ENCODE measurements at places on chromosomes 4 and X.

GRCh38 chrX:118577041-118577440 is 81.4 kb downstream of the DOCK11 start:
- H3K27me3 ChIP-seq = no peaks in the 10 kb centered on the region
- H3K4me3 ChIP-seq = no peak overlapping the region
- H3K36me3 ChIP-seq = no peaks in the 10 kb centered on the region
- H3K27ac ChIP-seq = no peak overlapping the region
- H3K4me1 ChIP-seq = no peaks in the 10 kb centered on the region

- H3K36me3 ChIP-seq = peaks cover 6% of the 10 kb centered on the region
- peaks cover 48% of the 10 kb centered on the region for H3K4me1 ChIP-seq
- H3K27me3 ChIP-seq = no peaks in the 10 kb centered on the region
- 0 out of 2 replicates have a peak overlapping the region, but pooled peaks have one; percentile 10 for H3K27ac ChIP-seq
- no peak overlapping the region for H3K4me3 ChIP-seq
- DNase-seq = no peak
Observed at GRCh38 chr4:7983296-7983695, 43.6 kb upstream of the AFAP1 start.

- DNase-seq = no peak
- H3K4me3 ChIP-seq = no peak overlapping the region
- no peaks in the 10 kb centered on the region for H3K36me3 ChIP-seq
- no peak overlapping the region for H3K27ac ChIP-seq
- peaks cover 18% of the 10 kb centered on the region for H3K4me1 ChIP-seq
Observed at GRCh38 chrX:23811656-23812055, 28.7 kb downstream of the SAT1 start.

- no peak overlapping the region for H3K4me3 ChIP-seq
- no peak overlapping the region for H3K27ac ChIP-seq
- DNase-seq = no peak
Observed at GRCh38 chr4:83716874-83717273, 181.0 kb downstream of the GPAT3 start.

DNA sequence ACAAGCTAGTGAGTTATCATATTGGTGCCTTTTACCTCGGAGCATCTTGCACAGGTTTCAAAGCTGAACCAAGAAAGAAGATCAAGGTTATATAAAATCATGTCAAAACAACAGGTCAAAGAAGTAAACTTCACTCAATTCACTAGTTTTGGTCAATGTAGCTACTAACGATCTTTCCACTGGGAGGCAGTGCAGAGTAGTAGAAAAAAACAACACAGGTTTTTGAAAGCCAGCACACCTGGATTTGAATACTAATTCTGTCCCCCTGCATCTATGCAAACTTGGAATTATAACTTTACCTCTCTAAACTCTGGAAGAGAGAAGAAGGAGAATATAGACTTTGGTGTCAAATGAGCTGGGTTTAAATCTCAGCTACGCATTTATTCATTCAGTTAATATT is 266.1 kb downstream of the GRIA3 start:
- DNase-seq = no peak
- H3K36me3 ChIP-seq = no peaks in the 10 kb centered on the region
- H3K4me3 ChIP-seq = no peak overlapping the region
- no peak overlapping the region for H3K27ac ChIP-seq
- no peaks in the 10 kb centered on the region for H3K27me3 ChIP-seq

- H3K4me3 ChIP-seq = no peak overlapping the region
- no peaks in the 10 kb centered on the region for H3K27me3 ChIP-seq
- H3K4me1 ChIP-seq = no peaks in the 10 kb centered on the region
- no peaks in the 10 kb centered on the region for H3K36me3 ChIP-seq
- H3K27ac ChIP-seq = no peak overlapping the region
- DNase-seq = no peak
Observed at GRCh38 chrX:101357166-101357795, 8.7 kb upstream of the TIMM8A start.

DNA sequence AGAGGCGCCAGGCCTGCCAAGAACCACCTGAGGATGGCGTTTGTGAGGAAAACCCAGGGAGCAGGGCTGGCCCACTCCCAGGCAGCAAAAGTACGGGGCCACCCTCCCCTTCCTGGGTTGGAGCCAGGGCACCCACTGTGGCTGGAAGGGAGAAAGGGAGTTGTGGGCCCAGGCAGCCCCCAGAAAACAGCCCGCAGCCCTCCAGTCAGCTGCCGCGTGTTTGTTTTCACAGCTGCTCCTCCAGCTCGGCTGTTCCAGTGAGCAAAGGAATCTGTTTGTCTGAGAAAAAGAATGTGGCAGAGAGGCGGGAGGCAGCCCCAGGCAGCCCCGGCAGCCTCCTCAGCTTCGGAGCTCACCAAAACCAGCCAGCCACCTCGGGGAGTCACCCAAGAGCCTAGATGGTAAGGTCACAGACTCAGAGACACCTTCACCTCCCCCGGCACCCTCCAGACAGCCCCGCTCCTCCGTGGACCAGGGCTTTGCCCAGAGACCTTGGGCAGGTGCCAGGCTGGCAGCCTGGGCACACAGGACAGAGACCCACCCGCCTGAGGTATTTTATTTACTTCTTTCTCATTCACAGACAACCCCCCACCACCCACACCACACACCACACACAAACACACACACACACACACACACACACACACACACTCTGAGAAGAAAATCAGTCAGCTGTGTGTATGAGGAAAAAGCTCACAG is 338.1 kb downstream of the BCOR start:
- H3K27me3 ChIP-seq = no peaks in the 10 kb centered on the region
- H3K4me3 ChIP-seq = no peak overlapping the region
- H3K27ac ChIP-seq = no peak overlapping the region
- peaks cover 27% of the 10 kb centered on the region for H3K4me1 ChIP-seq
- H3K36me3 ChIP-seq = no peaks in the 10 kb centered on the region
- DNase-seq = peak; percentile 23

GRCh38 chr4:79121875-79122358 is 182.7 kb upstream of the PAQR3 start:
- H3K4me1 ChIP-seq = no peaks in the 10 kb centered on the region
- H3K4me3 ChIP-seq = no peak overlapping the region
- H3K36me3 ChIP-seq = peaks cover 42% of the 10 kb centered on the region

- H3K27me3 ChIP-seq = no peaks in the 10 kb centered on the region
- no peak overlapping the region for H3K27ac ChIP-seq
- H3K4me3 ChIP-seq = no peak overlapping the region
- no peaks in the 10 kb centered on the region for H3K36me3 ChIP-seq
- no peaks in the 10 kb centered on the region for H3K4me1 ChIP-seq
Observed at GRCh38 chr4:91887926-91888325, 415.8 kb upstream of the GRID2 start.

- no peaks in the 10 kb centered on the region for H3K27me3 ChIP-seq
- no peaks in the 10 kb centered on the region for H3K36me3 ChIP-seq
- DNase-seq = no peak
- H3K4me1 ChIP-seq = peaks cover 32% of the 10 kb centered on the region
- no peak overlapping the region for H3K4me3 ChIP-seq
Observed at GRCh38 chrX:13695601-13696115, 6.7 kb downstream of the RAB9A start.

GRCh38 chrX:69324851-69325250 is 159.6 kb upstream of the PJA1 start:
- H3K4me3 ChIP-seq = no peak overlapping the region
- peaks cover 9% of the 10 kb centered on the region for H3K4me1 ChIP-seq
- no peak for DNase-seq
- H3K36me3 ChIP-seq = no peaks in the 10 kb centered on the region

DNA sequence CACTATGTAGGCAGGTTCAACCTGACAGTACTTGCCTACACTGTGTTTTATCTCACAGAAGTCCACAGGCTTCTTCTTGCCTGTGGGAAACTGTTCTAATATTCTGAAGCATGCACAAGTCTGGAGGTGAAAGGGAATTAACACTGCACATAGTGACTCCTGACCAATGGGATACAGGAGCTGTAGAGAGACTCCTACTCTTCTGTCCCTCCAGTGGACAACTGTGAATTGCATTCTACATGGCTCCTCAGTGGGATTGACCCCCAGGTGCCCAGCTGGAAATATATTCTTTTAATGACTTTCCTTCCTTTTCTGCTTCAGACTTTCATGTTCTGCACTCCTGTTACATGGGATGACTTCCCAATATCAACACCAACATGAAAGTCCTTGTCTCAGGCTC is 8.2 kb upstream of the YIPF6 start:
- H3K4me1 ChIP-seq = no peaks in the 10 kb centered on the region
- H3K4me3 ChIP-seq = no peak overlapping the region
- no peak overlapping the region for H3K27ac ChIP-seq
- no peaks in the 10 kb centered on the region for H3K36me3 ChIP-seq

- H3K27ac ChIP-seq = no peak overlapping the region
- no peak overlapping the region for H3K4me3 ChIP-seq
- no peak for DNase-seq
Observed at GRCh38 chr4:27082776-27083175, 222.1 kb downstream of the STIM2 start.

- H3K36me3 ChIP-seq = no peaks in the 10 kb centered on the region
- DNase-seq = no peak
- no peaks in the 10 kb centered on the region for H3K27me3 ChIP-seq
- no peak overlapping the region for H3K4me3 ChIP-seq
- H3K27ac ChIP-seq = no peak overlapping the region
- peaks cover 14% of the 10 kb centered on the region for H3K4me1 ChIP-seq
Observed at GRCh38 chrX:153576961-153577360, 22.0 kb downstream of the CCNQ start.

DNA sequence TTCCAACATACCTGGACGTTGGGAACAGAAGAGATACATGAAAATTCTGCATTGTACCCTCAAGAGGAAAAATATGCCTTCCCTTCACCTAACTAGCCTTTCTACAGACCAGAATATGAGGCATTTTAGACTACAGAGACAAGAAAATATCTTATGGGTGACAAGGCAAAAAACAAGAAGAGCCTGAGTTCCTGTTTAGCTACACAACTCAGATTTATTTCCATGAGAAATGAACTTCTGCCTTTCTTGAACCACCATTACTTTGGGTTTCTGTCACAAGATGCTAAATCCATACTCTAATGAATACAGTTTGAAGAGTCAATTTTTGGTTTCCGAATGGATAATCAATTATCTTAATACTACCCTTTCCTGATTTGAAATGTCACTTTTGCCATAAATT is 18.7 kb downstream of the RCHY1 start:
- H3K36me3 ChIP-seq = peaks cover 32% of the 10 kb centered on the region
- no peak overlapping the region for H3K4me3 ChIP-seq
- no peaks in the 10 kb centered on the region for H3K4me1 ChIP-seq
- DNase-seq = no peak
- no peaks in the 10 kb centered on the region for H3K27me3 ChIP-seq

- H3K4me3 ChIP-seq = no peak overlapping the region
- H3K27me3 ChIP-seq = no peaks in the 10 kb centered on the region
- no peak overlapping the region for H3K27ac ChIP-seq
- H3K4me1 ChIP-seq = peaks cover 15% of the 10 kb centered on the region
Observed at GRCh38 chrX:9278475-9279233, 186.2 kb upstream of the TBL1X start.

DNA sequence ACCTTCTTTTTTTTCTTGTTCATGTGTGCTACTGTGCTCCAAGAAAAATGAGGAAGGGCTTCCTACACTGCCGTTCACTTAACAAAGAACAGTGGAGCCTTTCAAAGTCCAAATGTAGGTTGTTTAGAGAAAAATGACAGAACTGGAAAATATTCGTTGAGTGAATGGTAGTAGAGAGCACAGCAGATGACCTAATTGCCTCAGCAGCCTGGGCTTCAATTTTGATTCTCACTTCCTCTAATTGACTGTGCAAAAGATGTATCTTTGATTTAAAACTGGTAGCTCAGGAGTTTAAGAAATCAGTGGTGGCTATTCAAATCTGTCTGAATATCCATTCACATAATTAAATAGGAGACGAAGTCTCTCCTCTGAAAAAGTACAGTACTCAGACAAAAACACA is 5.2 kb downstream of the NLGN4X start:
- peak overlapping the region; percentile 92 for H3K4me3 ChIP-seq
- no peaks in the 10 kb centered on the region for H3K36me3 ChIP-seq
- H3K27me3 ChIP-seq = no peaks in the 10 kb centered on the region

DNA sequence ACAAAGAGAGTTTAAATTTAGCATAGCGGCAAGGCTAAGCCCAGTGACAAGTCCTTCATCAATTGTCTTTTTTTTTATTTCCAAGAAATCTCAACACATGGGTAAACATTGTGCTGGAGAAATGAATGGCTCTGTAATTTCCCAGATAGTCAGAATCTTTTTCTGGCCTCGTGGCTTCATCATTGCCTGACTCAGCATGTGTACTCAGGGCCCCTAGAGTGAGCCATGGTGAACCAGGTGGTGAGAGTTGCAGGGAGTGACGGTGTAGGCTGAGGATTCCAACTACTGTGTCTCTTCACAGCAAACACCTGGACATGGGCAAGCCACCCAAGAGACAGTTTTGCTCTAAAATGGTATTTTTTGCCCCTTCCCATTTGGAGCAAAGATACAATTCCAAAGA is 43.1 kb upstream of the UCP1 start:
- H3K36me3 ChIP-seq = no peaks in the 10 kb centered on the region
- no peaks in the 10 kb centered on the region for H3K27me3 ChIP-seq
- no peak overlapping the region for H3K27ac ChIP-seq
- H3K4me3 ChIP-seq = no peak overlapping the region

GRCh38 chr4:176788248-176788647 is 4.5 kb downstream of the VEGFC start:
- H3K4me1 ChIP-seq = peaks cover 7% of the 10 kb centered on the region
- DNase-seq = no peak
- H3K27ac ChIP-seq = no peak overlapping the region
- H3K4me3 ChIP-seq = no peak overlapping the region
- peaks cover 24% of the 10 kb centered on the region for H3K27me3 ChIP-seq
- H3K36me3 ChIP-seq = no peaks in the 10 kb centered on the region

DNA sequence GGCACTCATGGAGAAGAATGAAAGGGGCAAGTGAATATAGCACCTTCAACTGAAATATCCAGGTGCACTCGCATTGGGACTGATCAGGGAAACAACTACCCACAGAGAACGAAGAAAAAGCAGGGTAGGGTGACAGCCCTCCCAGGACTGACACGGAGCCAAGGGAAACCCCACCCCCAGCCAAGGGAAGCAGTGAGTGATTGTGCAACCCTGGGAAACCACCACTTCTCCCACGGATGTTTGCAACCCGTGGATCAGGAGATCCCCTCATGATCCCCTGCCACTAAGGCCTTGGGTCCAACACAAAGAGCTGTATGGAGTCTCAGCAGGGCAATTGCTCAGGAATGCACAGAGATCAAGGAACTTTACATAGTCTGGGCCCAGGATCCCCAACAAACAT is 158.5 kb upstream of the HCCS start:
- no peak overlapping the region for H3K27ac ChIP-seq
- H3K36me3 ChIP-seq = peaks cover 21% of the 10 kb centered on the region
- no peaks in the 10 kb centered on the region for H3K27me3 ChIP-seq
- no peak for DNase-seq
- peaks cover 33% of the 10 kb centered on the region for H3K4me1 ChIP-seq

- peaks cover 4% of the 10 kb centered on the region for H3K36me3 ChIP-seq
- H3K27me3 ChIP-seq = no peaks in the 10 kb centered on the region
- no peak overlapping the region for H3K27ac ChIP-seq
- no peak overlapping the region for H3K4me3 ChIP-seq
Observed at GRCh38 chrX:1140236-1140681, 72.2 kb downstream of the CRLF2 start.

GRCh38 chr4:148055844-148056243 is 324.0 kb downstream of the ARHGAP10 start:
- H3K4me3 ChIP-seq = no peak overlapping the region
- no peaks in the 10 kb centered on the region for H3K36me3 ChIP-seq
- peaks cover 43% of the 10 kb centered on the region for H3K4me1 ChIP-seq
- no peaks in the 10 kb centered on the region for H3K27me3 ChIP-seq
- no peak for DNase-seq
